ENCODE measurements at places on chromosomes 6 and 20.

GRCh38 chr20:52539891-52540290 is 348.3 kb upstream of the ZFP64 start:
- DNase-seq: no peak

DNA sequence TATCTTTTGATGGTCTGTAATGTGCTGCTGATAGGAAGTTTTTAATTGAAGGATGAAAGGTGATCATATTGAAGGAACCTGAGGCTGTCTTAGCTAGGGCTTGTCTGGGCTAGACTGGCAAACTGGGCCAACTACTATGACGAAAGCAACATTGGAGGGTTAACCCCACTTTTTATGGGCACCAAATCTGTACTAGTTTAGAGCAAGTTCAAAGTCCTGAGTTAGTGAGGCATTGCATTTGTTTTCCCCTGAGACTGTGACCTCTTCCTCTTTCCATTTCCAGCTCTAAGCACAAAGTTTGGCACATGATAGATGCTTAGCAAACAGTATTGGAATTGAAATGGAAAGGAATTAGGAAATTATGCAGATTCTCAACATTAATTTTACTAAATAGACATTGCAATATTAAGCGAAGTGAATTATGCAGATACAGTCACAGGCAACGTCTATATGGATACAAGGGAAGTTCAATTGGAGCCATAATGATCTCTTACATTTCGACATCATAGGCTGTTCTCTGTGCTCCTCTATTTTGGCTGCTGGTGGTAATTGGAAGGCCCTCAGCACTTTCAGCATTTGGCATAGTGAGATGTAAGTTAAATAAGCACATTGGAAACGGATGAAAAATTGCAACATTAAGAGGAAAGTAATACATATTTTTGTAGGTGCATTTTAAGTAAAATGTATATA is 22.2 kb downstream of the CEP57L1 start:
- DNase-seq: no peak

GRCh38 chr20:41094353-41095055 is 42.8 kb upstream of the PLCG1 start:
- DNase-seq: no peak

GRCh38 chr6:21325201-21325856 is 268.2 kb upstream of the SOX4 start:
- DNase-seq: no peak

DNA sequence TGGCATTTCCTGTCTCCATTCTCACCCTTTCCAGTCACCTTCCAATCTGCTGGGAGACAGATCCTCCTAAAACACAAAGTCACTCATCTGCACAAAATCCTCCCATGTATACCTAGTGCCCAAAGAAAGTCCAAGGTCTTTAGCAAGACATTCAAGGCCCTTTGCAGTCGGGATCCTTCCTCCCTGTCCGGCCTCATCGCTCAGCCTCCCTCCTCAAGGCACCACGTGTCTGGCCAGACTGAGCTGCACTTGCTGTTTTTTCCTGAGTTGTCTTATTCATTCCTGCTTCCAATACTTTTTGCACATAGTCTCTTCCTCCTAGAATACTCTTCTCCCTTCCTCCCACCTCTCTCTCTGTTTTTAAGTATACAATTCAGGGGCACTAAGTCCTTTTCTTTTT is 1.4 kb downstream of the TRIM15 start:
- no peak for DNase-seq
